ENCODE measurements at places on chromosomes 1 and 21. TPM values are rescaled to one million over a fixed set of nuclear protein-coding genes. Genes with fewer than 3 reads are reported as not detected.

The LORICRIN gene
- total RNA-seq, result not detected

The SHISAL2A gene
- total RNA-seq, result 0.65 TPM

The OPRD1 gene
- 3.9 TPM for total RNA-seq

The GOLT1A gene
- not detected for total RNA-seq

The VASH2 gene
- total RNA-seq, result 8.7 TPM

The CNKSR1 gene
- 3.6 TPM for total RNA-seq

The TMOD4 gene
- 2.7 TPM for total RNA-seq

The LRRC39 gene
- total RNA-seq, result 1.3 TPM

The ABCA4 gene
- 0.45 TPM for total RNA-seq

The ZNF593OS gene
- total RNA-seq, result not detected

The NHLH2 gene
- total RNA-seq, result 8.4 TPM

The LCE2A gene
- not detected for total RNA-seq

The TMCO4 gene
- total RNA-seq, result 0.75 TPM

The RAB7B gene
- total RNA-seq, result 4.4 TPM

The CACHD1 gene
- total RNA-seq, result 40.8 TPM

The S1PR1 gene
- 20.9 TPM for total RNA-seq

The CLDN17 gene
- not detected for total RNA-seq

The MFAP2 gene
- 81.6 TPM for total RNA-seq

The SELL gene
- not detected for total RNA-seq

The TTLL10 gene
- not detected for total RNA-seq

The CLEC20A gene
- total RNA-seq, result not detected

The CDK18 gene
- 26.4 TPM for total RNA-seq

The TMPRSS3 gene
- total RNA-seq, result not detected

The TPM3 gene
- total RNA-seq, result 364 TPM

The GJC2 gene
- 0.65 TPM for total RNA-seq

The KCNJ15 gene
- total RNA-seq, result 0.40 TPM

The HENMT1 gene
- 8.0 TPM for total RNA-seq

The EPS15 gene
- 41.6 TPM for total RNA-seq

The CRP gene
- total RNA-seq, result not detected

The USH2A gene
- total RNA-seq, result 0.14 TPM

The MAST2 gene
- total RNA-seq, result 47.6 TPM

The KCNT2 gene
- total RNA-seq, result 12.6 TPM

The GJB5 gene
- total RNA-seq, result not detected

The LCE1D gene
- total RNA-seq, result not detected

The TARDBP gene
- 253 TPM for total RNA-seq

The FAM163A gene
- not detected for total RNA-seq

The TMPRSS15 gene
- not detected for total RNA-seq

The PCSK9 gene
- total RNA-seq, result 23.7 TPM

The SPRR5 gene
- total RNA-seq, result not detected
